Spleen (tissue), 13 donors: ENCODE measurements at places on chromosomes 3 and 15.

- no peak for DNase-seq
Measured at GRCh38 chr3:45272032-45272810, 46.1 kb upstream of the TMEM158 start.

- DNase-seq: peak; percentile 49
Measured at GRCh38 chr15:100207053-100207452, 134.7 kb downstream of the ADAMTS17 start.

GRCh38 chr3:36193448-36193847, 186.9 kb upstream of the STAC start:
- DNase-seq: no peak

DNA sequence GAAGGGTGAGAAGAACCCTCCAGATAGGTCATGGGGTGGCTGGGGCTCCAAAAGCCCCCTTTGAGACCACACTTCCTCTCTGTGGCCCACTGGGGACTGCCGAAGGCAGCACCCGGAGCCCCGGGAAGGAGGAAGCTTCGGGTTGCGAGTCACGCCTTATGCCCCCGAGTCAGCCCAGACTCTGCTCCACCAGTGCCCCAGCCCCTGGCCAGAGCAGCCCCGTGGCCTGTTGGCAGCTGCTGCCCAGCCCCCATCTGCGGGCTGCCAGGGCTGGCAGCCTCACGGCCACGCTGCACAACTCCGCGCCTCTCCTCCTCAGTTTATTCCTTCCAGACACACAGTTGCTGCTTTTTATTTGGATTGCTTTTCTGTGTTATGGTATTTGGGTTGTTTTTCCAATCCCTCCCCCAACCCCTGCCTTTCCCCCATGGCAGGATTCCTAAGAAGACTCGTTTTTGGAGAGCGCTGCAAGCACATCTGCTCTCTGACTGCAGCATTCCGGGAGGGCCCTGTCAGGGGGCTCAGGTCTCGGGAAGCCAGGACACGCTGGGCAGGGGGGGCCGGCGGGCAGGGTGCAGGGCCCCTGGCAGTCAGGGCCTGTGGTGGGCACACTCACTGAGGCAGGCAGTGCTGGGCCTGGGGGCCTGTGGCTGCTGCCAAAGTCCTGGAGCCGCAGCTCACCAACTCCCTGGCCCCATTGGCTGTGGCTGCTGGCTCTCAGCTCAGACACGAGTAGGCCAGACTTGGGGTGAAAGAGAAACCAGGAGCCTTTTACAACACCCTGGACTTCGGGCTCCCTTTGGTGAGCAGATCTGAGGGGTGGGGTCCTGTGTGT, 20.2 kb downstream of the MAGEF1 start:
- peak; percentile 86 for DNase-seq

GRCh38 chr3:118550122-118550521, 484.5 kb downstream of the IGSF11 start:
- no peak for DNase-seq
